ENCODE measurements at places on chromosomes 7 and 10.
A peak's percentile ranks its signal among the peaks of the same experiment; 100 is the strongest.

DNA sequence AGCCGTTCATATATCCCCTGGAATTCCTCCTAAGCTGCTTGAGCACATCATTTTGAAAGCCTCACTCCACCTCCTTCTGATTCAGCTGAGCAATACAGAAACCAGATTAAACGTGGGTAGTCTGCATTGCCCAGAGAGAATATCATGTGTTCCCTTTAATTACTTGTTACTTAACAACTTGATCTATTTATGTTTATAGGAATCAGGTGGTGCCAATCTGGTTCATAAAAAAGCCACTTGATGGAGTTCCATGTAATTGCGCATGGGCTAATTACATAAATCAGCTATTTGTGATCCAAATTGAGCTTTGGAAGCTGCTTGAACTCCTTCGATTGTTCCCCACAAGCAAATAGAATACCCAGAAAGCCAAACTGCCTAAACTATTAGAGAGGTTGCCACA, 114.7 kb upstream of the ADCY1 start:
- no peak overlapping the region for H3K4me3 ChIP-seq
- H3K4me1 ChIP-seq, result no peaks in the 10 kb centered on the region
- no peaks in the 10 kb centered on the region for H3K36me3 ChIP-seq
- H3K27ac ChIP-seq, result no peak overlapping the region
- H3K27me3 ChIP-seq, result no peaks in the 10 kb centered on the region

GRCh38 chr7:44565097-44565794, 8.5 kb downstream of the DDX56 start:
- no peaks in the 10 kb centered on the region for H3K4me1 ChIP-seq
- no peaks in the 10 kb centered on the region for H3K27me3 ChIP-seq
- peak; percentile 46 for DNase-seq
- no peak overlapping the region for H3K4me3 ChIP-seq
- peak overlapping the region; percentile 2 for H3K27ac ChIP-seq
- H3K36me3 ChIP-seq, result peaks cover 62% of the 10 kb centered on the region

- no peak for DNase-seq
- no peaks in the 10 kb centered on the region for H3K4me1 ChIP-seq
- no peak overlapping the region for H3K27ac ChIP-seq
- no peaks in the 10 kb centered on the region for H3K27me3 ChIP-seq
Observed at GRCh38 chr7:139744768-139745677, 32.8 kb downstream of the HIPK2 start.

GRCh38 chr7:142645777-142646176, 103.5 kb upstream of the PRSS1 start:
- H3K4me1 ChIP-seq, result no peaks in the 10 kb centered on the region
- H3K27ac ChIP-seq, result no peak overlapping the region
- H3K27me3 ChIP-seq, result no peaks in the 10 kb centered on the region
- H3K36me3 ChIP-seq, result no peaks in the 10 kb centered on the region
- no peak overlapping the region for H3K4me3 ChIP-seq

- H3K27ac ChIP-seq, result no peak overlapping the region
- DNase-seq, result no peak
- H3K4me1 ChIP-seq, result no peaks in the 10 kb centered on the region
- no peak overlapping the region for H3K4me3 ChIP-seq
Observed at GRCh38 chr10:75926763-75927162, 495.3 kb downstream of the LRMDA start.

- H3K36me3 ChIP-seq, result no peaks in the 10 kb centered on the region
- DNase-seq, result no peak
- H3K27ac ChIP-seq, result no peak overlapping the region
- H3K4me1 ChIP-seq, result no peaks in the 10 kb centered on the region
- H3K27me3 ChIP-seq, result no peaks in the 10 kb centered on the region
Observed at GRCh38 chr7:132672200-132672990, 96.1 kb upstream of the PLXNA4 start.

DNA sequence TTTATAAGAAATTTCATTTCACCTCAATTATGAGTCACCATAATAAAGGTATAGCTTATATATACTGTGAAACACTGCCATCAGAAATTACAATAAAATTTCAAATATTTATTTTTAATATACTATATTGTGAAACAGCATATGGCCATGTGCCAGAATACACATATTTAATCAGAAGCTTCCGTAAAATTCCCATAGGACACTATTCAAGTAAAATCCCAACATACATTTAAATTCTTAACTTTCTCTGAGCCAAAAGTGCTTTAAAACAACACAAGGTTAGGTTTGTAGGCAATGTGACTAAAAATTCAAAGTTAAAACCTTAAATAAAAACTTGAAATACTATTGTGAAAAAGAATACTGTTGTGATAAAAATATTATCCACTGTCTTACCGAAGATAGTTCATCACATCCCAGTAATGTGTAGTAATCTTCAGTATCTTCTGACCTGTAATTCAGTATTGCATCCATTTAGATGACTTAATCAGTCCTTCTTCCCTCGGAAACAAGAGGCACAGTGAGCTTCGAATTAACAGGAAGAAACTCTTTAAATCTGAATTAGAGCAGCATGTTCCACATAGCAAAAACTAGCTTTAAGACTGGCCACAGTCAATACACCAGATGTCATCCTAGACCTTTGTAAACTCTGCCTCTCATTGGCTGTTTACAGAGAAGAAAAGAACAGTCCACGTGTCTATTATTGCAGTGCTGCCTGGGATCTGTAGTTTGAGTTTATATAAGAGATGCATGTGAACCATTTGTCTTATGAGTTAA, at the start of gene DNAJC12:
Gene DNAJC12 (minus strand): TSS at position 648 of the 774 bp plus-strand sequence. CDS start 177 bp downstream, at position 471.
- no peaks in the 10 kb centered on the region for H3K36me3 ChIP-seq
- H3K4me1 ChIP-seq, result no peaks in the 10 kb centered on the region
- H3K27ac ChIP-seq, result no peak within 1 kb of the TSS
- no peaks in the 10 kb centered on the region for H3K27me3 ChIP-seq
- no peak for DNase-seq

GRCh38 chr10:69801434-69802315, at the start of gene COL13A1:
Gene COL13A1 (plus strand): TSS chr10:69801906. CDS start chr10:69802424, 518 bp downstream.
- no peak within 1 kb of the TSS for H3K27ac ChIP-seq
- H3K4me1 ChIP-seq, result peaks cover 8% of the 10 kb centered on the region
- peaks cover 30% of the 10 kb centered on the region for H3K27me3 ChIP-seq
- no peaks in the 10 kb centered on the region for H3K36me3 ChIP-seq
- peak within 1 kb of the TSS; percentile 17 for H3K4me3 ChIP-seq
- no peak for DNase-seq

DNA sequence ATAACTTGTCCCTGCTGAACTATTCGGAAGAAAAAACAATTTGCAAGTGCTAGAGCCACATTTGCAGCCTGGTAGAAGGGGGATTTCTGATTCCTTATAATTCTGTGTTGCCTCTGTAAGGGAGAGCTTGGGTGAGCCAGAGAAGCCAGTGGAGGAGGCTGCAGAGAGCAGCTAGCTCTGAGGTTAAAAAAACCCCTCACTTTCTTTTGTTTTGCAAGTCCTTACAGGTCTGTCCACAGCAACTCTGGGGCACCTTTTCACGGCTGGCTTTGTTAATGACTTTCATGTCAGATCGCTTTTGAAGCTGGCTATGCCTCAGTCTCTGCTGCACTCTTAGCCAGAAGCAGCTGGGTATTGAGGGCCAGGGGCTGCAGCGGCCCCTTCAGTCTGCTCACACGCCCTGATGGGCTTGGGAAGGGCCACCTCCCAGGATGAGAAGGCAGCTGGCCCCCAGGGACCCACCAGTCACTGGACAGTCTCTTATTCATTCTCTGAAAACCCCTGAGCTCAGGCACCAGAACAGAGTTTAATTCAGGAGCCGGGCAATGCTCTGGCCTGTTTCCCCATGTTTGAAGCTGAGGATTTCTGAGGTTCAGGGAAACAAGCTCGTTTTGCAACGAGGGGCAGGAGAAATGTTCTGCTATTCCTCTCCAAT, 30.9 kb downstream of the TRIM8 start:
- no peaks in the 10 kb centered on the region for H3K36me3 ChIP-seq
- no peaks in the 10 kb centered on the region for H3K27me3 ChIP-seq
- peak overlapping the region; percentile 82 for H3K27ac ChIP-seq
- H3K4me1 ChIP-seq, result peaks cover 38% of the 10 kb centered on the region

- no peak overlapping the region for H3K4me3 ChIP-seq
- no peaks in the 10 kb centered on the region for H3K36me3 ChIP-seq
- DNase-seq, result no peak
- no peak overlapping the region for H3K27ac ChIP-seq
Observed at GRCh38 chr10:117215079-117215478, 17.8 kb downstream of the KCNK18 start.

DNA sequence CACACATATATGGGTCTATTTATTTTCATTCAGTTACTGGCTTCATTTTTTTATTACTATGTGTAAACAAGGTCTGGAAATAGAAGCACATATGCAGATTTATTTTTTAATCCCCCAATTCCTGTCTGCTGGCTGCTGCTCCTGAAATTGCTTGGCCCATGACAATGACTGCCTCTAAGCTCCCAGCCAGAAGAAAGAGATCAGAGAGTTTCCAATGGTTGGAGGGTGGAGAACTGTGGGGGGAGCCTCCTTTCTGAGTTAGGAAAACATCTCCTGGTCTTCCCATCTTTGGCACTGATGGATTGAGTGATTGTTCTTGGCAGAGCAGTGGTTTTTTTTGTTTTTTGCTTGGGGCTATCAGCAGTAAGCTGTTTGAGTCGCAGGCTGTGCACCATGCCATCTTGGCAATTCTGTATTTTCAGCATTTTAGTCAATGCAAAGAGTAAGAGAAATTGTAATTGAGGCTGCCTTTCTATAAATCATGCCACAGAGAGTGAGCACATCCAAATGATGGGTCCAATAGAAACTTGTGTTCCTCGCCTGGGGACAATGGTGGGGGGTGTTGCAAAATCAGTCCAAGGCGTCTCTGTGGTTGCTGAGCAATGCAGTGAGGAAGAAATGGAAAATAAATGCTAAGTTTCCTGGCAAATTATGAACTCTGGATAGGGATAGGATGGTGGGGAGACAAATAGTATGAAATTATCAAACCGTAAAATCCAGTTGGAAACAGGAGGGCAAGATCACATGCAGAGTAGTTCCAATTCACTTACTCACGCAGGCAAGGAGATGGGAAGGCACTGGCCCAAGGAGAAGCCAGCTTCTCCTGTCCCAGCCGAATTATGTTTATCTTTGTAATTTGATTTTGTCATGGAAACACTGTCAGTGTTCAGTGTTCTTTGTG, 382.4 kb downstream of the SORCS3 start:
- H3K4me3 ChIP-seq, result no peak overlapping the region
- no peaks in the 10 kb centered on the region for H3K27me3 ChIP-seq
- H3K36me3 ChIP-seq, result no peaks in the 10 kb centered on the region
- DNase-seq, result no peak

- H3K4me3 ChIP-seq, result no peak overlapping the region
- no peak for DNase-seq
- H3K27ac ChIP-seq, result no peak overlapping the region
- H3K27me3 ChIP-seq, result peaks cover 3% of the 10 kb centered on the region
- no peaks in the 10 kb centered on the region for H3K4me1 ChIP-seq
Observed at GRCh38 chr7:87567052-87567451, 33.6 kb downstream of the ABCB1 start.

DNA sequence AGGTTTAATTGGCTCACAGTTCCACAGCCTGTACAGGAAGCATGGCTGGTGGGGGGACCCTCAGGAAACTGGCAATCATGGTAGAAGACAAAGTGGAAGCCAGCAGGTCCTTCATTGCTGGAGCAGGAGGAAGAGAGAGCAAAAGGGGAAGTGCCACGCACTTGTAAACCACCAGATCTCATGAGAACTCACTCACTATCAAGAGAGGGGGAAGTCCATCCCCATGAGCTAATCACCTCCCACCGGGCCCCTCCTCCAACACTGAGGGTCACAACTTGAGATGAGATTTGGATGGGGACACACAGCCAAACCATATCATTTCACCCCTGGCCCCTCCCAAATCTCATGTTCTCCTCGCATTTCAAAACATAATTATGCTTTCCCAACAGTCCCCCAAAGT, 171.9 kb upstream of the CACNA2D1 start:
- no peak overlapping the region for H3K4me3 ChIP-seq
- no peak for DNase-seq
- H3K27ac ChIP-seq, result no peak overlapping the region
- no peaks in the 10 kb centered on the region for H3K4me1 ChIP-seq
- no peaks in the 10 kb centered on the region for H3K36me3 ChIP-seq
- H3K27me3 ChIP-seq, result no peaks in the 10 kb centered on the region

DNA sequence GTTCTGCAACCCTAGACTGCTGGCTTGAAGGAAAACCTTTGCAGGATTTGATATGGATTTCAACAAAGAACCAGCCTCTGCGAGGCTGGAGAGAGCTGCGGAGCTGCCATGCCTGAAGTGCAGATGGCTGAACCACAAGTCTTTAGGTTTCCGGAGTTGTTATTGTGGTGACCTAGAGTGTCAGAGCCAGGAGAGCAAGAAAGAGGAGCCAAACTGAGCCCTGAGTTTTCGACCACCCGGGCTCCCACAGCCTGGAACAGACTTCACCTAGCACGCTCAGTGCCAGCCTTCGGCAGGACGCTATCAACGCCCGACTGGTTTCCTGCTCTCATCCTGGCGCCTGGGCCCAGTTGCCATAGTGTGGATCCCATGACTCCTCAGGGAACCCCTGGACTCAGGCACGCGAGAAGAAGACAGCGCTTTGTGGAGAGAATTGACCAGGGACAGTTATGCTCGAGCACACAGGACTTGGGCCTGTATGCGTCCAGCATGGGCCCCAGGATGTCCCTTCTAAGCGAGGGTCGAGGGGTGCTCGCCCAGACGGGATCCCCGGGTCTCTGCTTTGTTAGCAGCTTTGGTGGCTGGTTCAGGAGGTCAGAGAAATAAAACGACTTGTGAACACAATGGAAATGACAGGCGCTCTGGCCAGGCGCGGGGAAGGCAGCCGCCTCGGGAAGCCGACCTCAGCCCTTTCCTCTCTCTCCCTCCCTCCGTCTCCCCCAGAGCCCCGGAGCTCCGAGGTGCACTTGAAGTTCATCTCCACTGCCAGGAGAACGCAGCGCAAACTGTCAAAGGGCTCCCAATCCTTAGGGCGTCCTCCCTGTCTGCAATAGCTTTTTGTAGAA, 1.8 kb upstream of the GAD2 start:
- no peak for DNase-seq
- H3K4me1 ChIP-seq, result peaks cover 24% of the 10 kb centered on the region
- no peak overlapping the region for H3K4me3 ChIP-seq
- no peaks in the 10 kb centered on the region for H3K36me3 ChIP-seq

GRCh38 chr10:132443605-132443982, 46.6 kb downstream of the PWWP2B start:
- H3K27me3 ChIP-seq, result no peaks in the 10 kb centered on the region

DNA sequence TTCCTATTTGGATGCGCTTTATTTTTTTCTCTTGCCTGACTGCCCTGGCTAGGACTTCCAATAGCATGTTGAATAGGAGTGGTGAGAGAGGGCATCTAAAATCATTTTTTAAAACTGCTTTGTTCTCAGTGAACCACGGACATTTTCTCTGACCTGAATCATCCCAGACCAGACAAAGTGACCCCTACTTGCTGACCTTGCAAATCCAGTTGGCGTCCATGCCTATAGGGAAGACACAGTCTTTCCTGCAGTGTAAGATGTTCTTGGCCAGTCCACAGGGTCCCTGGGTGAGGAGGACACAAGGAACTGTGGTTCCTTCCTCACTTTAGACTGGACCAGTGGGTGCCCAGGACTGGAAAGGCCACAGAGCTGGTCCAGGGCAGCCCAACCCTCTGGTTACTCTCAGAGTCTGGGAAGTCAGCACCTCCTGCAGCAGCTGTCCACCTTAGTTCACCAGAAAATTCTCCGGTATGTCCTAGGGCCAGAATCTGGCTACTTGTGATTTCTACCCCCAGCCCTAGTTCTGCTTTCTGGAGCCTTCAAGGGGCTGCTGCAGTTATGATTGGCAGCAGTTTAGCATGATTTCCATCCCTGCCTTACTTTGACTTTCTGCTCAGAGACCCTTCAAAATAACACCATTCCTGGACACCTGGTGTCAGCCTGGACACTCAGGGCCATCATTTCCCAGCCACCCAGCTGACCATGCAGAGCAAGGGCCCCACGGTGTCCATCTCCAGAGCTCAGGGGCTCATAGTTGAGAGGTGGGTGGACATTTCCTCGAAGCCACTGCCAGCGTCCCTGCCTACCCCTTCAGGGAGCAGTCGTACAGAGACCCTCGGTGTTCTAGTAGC, 19.3 kb downstream of the VIPR2 start:
- H3K27me3 ChIP-seq, result peaks cover 6% of the 10 kb centered on the region
- H3K4me3 ChIP-seq, result no peak overlapping the region
- no peaks in the 10 kb centered on the region for H3K4me1 ChIP-seq
- no peaks in the 10 kb centered on the region for H3K36me3 ChIP-seq
- DNase-seq, result no peak

Measured in effector memory CD4-positive, alpha-beta T cell (primary cell).